ENCODE measurements at places on chromosomes 7 and 10.

DNA sequence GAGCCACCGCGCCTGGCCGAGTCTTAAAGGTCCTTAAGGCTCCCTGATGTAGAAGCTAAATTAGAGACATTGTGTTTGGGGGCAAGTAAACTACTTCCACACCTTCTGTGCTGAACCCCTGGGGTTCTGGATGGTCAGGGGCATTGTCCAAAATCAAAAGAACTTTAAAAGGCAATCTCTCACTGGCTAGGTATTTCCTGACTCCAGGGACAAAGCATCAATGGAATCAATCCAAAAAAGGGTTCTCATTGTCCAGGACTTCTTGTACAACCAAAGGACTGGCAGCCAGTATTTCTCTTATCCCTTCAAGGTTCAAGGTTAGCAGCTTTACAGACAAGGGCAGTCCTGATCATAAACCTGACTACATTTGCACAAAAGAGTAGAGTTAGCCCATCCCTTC is 24.0 kb downstream of the SRPK2 start:
- DNase-seq: no peak

GRCh38 chr7:151688236-151688780 is 168.6 kb upstream of the RHEB start:
- DNase-seq: no peak

- no peak for DNase-seq
Observed at GRCh38 chr10:123250640-123251039, 96.4 kb downstream of the BUB3 start.

DNA sequence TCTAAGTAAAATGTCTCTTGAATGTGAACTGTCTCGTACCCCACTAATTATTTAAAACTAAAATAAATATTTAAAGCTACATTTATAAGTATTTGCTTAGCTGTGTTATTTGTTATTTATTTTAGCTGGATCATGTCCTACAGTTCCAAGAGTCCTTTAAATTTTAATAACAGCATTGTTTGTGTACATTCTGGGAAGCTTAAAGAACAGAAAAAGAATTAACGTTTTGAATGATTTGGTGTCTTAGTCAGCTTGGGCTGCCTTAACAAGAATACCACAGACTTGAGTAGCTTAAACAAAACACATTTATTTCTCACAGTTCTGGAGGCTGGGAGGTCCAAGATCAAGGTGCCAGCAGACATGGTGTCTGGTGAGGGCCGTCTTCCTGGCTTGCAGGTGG is 107.4 kb downstream of the ITIH5 start:
- DNase-seq: no peak

DNA sequence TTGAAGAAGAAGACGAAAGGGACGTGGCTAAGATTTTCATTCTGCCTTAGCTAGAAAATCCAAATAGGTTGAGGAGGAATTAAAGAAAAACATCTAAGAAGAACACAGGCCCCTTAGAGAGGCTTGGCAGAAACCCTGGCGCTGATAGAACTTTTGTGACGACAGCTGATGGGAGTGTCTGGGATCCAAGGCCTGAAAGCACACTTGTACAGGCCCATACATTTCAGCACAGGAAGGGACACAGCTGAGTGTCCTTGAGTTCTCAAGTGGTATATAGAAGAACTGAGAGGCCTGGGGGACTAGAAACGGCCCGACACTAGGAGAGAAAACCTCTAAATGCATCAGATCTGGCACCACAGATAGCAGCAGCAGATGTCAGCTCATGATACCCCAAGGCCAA is 39.5 kb downstream of the PRPS1L1 start:
- DNase-seq: no peak

- DNase-seq: no peak
Observed at GRCh38 chr7:99839287-99840021, 11.6 kb downstream of the CYP3A43 start.

DNA sequence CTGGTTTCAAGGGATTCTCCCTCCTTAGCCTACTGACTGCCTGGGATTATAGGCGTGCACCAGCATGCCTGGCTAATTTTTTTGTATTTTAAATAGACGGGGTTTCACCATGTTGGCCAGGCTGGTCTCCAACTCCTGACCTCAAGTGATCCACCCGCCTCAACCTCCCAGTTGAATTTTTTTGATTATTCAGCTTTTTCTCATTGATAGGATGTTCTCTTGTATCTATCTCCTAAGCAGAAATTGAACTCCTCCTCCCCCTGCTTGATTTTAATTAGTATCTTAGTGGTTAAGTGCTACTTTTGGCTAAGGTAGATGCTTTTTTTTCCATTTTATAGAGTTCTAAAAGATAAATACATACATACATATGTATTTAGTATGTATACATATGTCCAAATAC is 101.0 kb downstream of the ZNF277 start:
- no peak for DNase-seq

DNA sequence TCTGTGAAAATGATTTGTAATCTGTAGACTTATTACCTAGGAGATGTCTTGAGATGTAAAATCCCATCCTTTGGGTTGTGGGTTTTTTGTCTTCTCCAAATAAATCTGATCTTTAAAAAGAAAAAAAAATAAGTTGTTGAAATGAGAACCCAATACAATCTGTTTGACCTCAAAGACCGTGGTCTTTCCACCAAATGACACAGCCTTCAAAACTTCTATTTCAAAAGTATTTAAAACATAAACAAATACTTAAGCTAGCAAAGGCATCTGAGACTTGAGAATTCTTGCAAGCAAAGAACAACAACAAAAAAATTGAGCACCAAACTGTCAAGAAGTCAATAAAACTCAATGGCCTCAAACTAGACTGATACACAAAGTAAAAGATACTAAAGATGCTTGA is 67.9 kb upstream of the HECW1 start:
- no peak for DNase-seq

DNA sequence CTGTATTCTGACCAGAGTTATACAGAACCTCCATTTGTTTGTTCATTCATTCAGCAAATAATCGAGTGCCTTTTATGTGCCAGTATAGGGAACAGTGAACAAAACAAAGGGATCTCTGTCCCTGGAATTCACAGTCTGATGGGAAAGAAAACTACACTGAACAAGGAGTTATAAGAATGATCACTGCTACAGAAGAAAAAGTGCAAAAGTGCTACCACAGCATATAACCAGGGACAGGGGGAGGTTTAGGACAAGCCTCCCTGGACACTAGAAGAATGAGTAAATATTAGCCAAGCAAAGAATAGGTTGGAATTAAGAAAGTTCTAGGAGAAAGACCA is 4.2 kb downstream of the CLDN12 start:
- DNase-seq: no peak

- no peak for DNase-seq
Observed at GRCh38 chr10:30818854-30819253, 189.3 kb upstream of the LYZL2 start.

GRCh38 chr7:138697535-138698182 is 3.5 kb downstream of the SVOPL start:
- DNase-seq: no peak

DNA sequence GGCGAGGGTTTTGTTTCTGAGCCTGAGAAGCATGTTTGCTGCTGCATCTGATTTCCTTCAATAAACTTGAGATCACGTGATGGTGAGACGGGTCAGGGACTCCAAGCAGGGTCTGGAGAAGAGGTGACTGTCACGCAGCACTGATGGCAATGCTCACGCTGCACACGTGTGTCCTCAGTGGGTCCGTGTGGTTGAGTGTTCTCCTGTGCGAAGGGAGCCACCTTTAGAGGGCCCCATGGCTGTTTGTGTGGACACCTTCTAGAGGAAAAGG is 100.4 kb downstream of the WDR37 start:
- DNase-seq: no peak

DNA sequence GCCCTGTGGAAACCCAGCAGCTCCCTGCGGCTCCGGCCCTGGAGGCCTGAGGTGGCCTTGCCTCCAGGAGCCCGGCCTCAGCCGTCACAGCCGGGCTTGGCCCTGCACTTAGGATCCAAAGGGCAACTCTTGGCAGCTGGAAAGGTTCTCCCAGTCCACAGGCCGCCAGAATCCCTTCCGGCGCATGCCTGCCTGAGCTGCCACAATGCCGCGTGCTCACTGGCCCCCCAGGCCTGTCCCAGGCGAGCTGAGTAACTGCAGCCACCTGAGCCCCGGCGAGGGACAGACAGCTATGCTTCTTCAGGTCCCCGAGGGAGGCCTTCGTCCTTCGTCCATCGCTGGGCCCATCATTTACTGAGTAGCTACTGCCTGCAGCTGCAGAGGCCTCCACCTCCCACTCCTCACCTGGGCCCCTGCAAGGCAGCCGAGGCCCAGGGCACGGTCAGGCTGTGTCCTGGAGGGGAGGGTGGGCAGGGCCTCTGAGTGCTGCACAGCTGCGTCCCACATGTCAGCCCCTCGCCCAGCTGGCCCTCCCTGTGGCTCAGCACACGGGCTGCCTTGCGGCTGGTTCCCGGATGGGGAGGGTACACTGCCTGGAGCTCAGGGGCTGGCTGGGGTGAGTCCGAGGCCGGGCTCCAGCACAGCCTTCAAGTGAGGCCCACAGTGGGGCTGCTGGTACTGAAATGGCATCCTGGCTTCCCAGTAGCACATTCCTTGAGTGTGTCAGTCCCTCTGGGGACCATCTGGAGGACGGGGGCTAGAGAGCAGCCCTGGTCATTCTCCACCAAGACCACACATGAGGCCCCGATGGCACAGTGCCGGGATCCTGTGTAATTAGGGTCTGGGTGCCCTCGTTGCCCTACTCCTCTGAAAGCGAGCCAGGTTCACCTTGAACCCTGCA is 172.5 kb downstream of the ELFN1 start:
- DNase-seq: no peak

DNA sequence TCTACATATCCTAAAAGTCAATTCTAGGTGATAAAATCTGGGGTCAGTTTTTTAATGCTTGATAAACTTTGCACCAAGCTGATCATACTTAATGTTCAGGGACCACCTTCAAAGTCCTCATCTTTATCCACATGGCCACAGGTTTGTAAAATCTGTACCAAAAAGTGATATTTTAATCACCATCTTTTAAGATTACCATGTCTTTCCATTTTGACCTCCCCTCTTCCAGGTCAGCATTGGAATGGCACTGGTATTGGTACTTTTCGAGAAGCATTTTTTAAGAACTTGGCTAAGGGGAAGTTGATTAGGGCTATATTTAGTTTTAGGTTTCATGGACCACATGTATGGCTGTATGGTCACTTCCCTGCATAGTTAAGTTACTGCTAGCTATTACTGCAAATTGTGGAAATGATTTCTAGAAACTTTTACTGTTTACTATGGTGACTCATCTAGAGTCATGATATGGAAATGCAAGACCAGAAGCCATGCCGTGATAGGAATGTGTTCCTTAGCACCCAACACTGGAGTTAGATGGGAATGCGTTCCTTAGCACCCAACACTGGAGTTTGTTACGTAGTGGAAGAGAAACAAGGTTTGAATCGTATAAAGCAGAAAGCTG is 50.8 kb upstream of the ABLIM1 start:
- no peak for DNase-seq

DNA sequence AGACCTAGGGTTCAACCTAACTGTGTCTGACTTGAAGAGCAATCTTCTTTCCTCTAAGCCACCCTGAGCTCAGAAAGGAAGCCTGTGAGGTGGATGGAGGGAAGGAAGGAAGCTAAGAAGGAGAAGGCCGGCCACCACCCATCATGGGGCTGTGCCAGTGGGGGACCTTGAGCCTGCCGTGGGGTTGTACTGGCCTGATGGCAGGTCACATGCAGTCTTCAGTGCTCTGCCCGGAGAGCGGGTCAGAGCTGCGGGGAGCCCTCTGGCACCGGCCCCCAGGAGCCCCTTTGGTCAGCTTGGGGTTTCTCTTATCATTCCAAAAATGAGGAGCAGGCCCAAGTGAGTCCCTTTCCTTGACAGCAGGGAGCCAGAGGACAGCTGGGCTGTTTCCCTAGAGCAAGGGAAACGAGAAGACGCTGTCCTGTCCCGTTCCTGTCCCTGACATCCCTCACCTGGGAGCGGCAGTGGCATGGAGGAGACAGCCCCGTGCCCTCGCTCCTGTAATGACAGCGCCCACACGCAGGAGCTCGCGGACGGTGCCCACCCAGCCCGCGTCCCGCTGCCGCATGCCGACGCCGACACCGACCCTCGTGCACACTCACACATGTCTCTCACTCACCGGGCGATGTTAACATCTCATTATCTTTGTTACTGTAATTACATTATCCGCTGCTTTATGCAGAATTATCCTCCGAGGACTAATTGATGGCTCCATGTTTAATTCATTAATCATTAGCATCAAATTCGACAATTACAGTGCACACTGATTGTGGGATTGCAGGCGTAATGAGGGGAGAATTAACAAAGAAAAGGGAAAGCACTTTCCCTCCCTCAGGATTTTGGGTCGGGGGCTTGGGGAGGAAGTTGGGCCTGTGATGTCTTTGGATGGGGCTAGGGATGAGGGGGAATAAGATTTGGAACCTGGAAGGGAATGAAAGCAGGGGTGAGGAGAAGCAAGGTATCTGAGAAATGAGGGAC is 31.3 kb downstream of the GBX1 start:
- no peak for DNase-seq

DNA sequence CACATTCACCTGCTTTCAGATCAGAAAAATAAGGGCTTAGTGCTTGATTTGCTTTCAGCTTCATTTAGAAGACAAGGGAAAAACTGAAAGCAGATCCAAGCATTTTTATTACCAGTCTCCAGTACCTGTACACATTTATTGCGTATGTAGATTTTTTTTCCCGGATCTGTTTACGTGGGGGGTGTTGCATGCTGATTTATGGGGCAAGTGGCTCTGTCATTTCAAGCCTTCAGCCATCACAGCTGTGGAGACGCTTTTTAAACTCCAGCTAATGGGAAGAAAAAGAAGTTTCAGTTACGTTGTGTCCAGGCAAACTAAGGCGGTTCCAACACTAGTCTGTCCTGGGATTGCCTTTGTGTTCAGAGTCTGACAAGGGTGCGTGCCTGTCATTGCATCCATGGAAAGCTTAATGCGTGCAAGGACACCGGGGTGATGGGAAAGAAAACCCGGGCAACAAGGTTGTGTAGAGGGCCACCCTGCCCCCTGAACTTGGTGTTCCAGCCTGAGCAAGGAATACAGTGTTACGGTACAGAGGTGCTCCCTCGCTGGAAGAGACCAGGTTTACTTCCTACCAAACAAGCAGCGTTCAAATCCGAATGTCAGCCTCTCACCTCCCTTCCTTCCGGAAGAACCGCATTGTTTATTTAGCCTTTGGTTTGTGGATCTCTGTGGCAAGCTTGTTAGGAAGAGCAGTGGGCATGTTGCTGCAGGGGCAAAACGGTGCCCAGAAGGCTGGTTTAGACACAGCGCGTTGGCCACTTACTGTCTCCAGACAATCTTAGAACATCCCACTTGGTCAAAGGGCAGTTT is 128.2 kb downstream of the FGFR2 start:
- DNase-seq: no peak

- DNase-seq: no peak
Observed at GRCh38 chr10:124898471-124898870, 43.5 kb upstream of the ZRANB1 start.

DNA sequence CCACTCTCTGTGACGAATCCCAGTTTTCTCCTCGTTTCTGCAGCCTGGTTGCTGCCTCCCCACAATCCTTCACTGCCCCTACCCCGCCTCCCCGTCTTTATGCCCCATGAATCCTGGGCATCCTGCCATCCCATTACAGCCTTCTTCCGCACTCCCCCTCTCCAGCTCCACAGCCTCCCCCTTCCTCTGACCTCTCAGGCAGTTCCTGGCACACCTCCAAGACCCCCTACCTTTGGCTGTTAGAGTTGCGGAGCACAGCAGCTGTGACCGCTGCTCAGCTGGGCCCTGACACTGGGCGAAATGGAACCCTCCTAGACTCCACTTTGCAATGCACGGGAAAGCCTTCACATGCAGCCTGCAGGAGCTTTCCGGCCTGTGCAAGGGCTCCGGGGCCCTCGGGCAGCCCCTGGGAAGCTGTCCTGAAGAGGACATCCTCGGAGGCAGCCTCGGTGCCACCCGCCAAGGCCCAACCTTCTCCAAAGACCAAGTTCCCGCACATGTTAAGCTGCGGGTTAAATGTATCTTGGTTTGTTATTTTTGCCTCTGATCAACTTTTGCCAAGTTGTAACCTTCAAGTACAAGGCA is 400.7 kb upstream of the MKI67 start:
- no peak for DNase-seq
